ENCODE measurements at places on chromosomes 12 and 14.

GRCh38 chr12:109927622-109928021 is 27.5 kb downstream of the TCHP start:
- DNase-seq, result no peak

- DNase-seq, result no peak
Measured at GRCh38 chr12:120229487-120230325, 28.8 kb upstream of the RPLP0 start.

DNA sequence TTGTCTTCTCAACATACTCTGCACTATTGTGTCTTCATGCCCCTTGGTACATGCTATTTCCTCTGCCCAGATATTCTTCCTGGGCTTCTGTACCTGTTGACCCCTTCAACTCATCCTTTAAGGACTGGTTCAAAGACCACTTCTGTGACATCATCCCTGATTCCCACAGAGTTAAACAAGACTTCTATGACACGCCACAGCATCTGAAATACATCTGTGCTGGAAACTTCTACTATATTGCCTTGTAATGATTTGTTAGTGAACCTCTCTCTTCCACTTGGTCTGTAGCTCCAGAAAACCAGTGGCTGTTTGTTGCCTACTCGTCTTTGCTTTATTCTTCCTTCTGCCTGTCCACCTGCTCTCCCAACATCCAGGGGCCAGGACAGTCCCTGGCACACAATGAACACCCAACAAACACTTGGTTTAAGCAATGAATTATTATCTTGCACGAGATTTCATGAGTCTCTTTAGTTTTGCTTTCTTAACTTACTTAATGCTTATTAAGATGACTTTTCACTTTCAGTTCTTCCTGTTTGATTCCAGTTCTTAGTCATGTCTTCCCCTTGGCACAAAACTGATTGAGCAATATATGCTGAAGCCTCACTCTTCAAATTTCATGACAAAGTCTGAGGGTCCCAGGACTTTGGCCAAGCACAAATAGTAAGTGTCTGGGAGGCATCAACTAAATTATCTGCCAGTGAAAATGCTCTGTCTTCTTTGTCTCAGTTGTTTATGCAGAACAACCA is 485.9 kb downstream of the APAF1 start:
- DNase-seq, result no peak

GRCh38 chr12:5295996-5296395 is 135.9 kb upstream of the NTF3 start:
- DNase-seq, result no peak

DNA sequence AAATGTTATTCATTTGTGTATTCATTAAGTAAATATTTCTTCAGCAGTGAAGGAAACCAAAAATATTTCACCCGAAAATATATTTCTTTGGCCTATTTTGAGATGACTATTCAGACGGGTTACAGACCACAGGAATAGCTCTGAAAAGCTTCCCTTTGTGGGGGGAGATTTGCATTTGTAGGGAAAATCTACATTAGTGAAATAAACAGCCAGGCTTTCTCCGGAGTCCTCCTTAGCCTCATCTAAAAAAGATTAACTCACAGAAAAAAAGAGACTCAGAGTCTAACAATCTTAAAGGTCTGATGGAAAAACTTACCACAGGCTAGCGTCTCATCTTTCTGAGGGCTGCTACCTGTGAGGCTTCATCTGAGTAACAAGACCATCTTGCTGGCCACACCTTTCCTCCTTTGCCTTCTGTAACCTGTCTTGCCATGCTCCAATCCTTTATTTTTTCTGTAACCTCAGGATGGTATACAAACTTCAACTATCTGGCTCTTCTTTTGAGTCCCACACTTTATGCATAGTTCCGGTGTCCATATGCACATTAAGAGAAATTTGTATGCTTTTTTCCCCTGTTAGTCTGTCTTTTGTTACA is 100.7 kb downstream of the CNTN1 start:
- DNase-seq, result no peak

- no peak for DNase-seq
Measured at GRCh38 chr12:97745406-97746101, 282.9 kb downstream of the RMST start.

GRCh38 chr12:11162502-11162901 is 8.5 kb upstream of the SMIM10L1 start:
- DNase-seq, result no peak

DNA sequence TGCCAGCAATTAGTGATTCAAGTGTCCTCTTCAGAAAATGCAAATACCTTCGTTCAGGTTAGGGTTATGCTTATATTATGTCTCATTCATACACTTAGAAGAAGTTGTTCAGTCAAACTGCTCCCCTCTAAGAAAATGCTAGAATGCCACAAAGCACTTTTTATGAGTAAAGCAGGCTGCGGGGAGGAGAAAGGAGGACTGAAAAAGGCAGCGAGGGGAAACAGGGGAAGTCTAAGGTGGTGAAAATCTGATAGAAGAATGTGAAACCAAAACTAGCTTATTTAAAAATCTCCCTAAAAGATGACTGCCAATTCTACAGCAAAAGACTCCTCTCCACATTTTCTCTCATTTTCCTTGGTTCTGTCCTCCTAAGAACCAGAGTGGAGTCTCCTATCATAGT is 70.1 kb downstream of the PRKD1 start:
- DNase-seq, result no peak

GRCh38 chr12:52010692-52011601 is 4.2 kb downstream of the TAMALIN start:
- DNase-seq, result no peak

GRCh38 chr14:30864934-30865333 is 9.4 kb upstream of the COCH start:
- no peak for DNase-seq

DNA sequence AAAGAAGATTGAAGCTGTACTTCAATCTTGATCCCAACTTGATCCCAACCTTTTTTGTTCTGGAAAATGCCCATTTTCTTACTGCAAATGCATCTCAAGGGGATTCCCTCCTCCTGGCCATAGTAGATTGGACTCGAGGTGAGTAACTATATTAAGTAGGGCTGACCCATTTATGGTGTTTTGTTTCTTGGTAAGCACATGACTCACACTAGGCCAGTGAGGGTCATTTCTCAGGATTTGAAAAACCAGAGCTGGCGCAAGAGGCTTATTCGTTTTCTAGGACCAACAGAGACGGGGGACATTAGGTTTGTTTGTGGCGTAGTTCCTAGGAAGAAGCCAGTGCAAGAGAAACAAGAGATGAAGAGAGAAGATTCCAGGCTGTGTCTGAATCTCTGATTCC is 51.4 kb downstream of the MRPL42 start:
- DNase-seq, result no peak

DNA sequence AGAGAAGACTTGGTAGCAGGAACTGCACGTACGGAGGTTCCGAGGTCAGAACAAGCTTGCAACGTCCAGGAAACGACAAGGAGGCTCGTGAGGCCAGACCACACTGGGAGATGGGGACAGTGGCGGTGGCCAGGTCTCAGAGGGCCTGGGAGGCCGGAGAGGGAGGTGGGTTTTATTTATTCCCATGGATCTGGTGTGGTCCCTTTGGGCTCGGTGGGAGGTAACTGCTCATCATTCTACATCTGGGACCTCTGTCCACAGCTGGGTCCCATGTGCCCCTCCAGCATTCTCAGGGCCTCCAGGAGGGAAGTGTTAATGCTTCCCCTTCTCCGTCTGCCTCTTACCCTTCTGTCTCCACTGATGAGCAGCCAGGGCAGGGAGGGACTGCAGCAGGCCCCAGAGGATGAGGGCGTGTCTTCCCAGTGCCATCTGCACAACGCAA is 35.7 kb upstream of the NCOR2 start:
- no peak for DNase-seq
